ENCODE measurements at places on chromosomes 6 and 20.

- DNase-seq: no peak
Measured at GRCh38 chr20:11539450-11539849, 378.2 kb upstream of the BTBD3 start.

DNA sequence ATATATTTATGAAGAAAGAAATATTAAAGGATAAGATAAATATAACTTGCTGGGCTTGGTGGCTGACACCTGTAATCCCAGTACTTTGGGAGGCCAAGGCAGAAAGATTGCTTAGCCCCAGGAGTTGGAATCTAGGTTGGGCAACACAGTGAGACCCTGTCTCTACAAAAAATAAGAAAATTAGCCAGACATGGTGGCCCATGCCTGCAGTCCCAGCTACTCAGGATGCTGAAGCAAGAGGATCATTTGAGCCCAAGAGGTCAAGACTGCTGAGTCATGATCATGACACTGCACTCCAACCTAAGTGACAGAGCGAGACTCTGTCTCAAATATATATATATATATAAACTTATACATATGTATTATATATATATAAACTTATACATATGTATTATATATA, 164.0 kb downstream of the MRPL14 start:
- peak; percentile 59 for DNase-seq

- DNase-seq: peak; percentile 39
Measured at GRCh38 chr20:63873477-63873971, 8.5 kb downstream of the TPD52L2 start.

DNA sequence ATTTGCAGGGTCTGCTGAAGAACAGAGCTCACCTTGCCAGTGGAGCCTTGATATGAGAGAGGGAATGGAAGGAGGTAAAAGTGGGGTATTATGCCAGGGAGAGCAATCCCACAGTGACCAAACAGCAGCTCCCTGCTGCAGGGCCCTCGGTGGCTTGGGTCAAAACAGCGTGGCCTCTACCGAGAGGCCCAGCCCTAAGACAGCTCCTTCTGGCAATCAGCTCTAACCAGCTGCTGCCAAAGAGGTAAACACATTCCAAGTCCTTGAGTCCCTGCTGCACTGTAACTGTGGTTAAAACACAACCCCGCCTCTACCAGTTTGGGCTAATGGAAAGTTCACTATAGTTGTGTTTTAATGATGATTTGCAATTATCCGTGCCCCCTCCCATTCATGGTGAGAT, 1.4 kb upstream of the DAAM2 start:
- no peak for DNase-seq

DNA sequence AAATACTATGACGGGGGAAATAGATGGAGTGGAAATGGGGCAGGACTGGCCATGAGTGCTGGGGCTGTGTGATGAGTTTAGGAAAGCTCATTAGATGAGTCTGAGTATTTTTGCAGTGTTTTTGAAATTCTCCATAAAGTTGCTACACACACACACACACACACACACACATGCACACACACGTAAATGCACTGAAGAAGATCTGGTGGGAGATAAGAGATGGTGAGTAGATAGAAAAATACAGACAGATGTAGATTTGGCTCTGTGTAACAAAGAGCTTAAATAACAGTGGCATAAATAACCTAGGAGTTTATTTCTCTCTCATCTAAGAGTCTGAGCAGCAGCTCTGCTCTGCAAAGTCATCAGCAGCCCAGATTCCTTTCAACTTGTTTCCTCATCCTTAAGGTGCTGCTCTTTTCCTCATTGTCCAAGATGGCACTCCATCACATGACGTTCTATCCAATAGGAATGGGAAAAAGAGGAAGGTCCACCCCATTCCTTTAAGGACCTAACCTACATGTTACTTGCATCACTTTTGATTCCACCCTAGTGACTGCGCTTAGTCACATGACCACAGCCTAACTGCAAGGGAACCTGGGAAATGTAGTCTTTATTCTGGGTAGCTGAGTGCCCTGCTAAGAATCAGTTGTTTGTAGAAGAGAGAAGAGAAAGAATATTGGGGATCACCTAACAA, 76.4 kb downstream of the EYA2 start:
- peak; percentile 80 for DNase-seq

GRCh38 chr20:53061192-53062108, 89.3 kb downstream of the TSHZ2 start:
- no peak for DNase-seq

DNA sequence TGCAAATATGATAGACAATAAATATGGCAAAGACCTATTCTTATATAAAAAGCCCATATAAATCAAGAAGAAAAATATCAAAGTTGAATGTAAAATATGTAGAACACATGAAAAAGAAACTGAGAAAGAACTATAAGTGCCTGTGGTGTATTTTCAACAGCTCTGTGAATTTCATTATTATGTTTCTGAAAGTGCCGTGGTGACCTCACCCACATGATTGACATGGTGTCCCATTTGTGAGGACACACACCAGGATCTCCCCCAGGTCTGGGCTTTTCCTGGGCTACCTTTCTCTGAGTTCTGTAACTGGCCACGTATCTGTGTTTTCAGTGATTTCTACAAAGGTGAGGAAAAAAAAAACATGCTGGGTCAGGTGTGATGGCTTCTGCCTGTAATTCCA, 86.7 kb downstream of the BMP6 start:
- DNase-seq: no peak

DNA sequence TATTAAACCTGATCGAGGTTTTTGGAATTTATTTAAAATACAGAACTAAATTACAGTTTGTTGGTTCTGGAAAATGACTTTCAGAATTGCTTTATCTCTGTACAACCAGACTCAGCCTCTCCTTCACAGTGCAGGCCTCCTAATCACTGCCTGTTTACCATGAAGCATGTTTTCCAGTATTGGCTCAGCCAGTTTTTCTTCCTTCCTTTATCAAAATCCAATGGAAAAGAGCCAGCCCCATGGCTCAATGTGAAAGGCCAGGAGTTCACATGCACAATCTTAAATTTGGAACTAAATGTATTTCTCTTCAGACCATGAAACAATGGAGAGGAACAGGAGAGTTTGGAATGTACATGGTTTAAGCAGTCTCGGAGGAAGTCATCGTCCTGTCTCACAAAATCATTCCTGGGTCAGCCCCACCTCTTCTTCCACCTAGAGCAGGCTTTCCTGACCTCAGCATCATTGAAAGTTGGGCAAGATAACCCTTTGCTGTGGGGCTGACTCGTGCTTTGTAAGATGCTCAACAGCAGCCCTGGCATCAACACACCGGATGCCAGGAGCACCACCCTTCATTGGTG, 680.9 kb upstream of the AGPAT4 start:
- DNase-seq: no peak

- peak; percentile 90 for DNase-seq
Measured at GRCh38 chr6:44223319-44224028, at the start of gene SLC29A1. TSS of gene SLC29A1 (plus strand) at chr6:44223595. CDS start at chr6:44227314, 3,719 bp downstream.

- peak; percentile 44 for DNase-seq
Measured at GRCh38 chr6:39425346-39426072, 103.0 kb upstream of the KCNK16 start.

- no peak for DNase-seq
Measured at GRCh38 chr6:106379951-106380350, 19.4 kb downstream of the CRYBG1 start.

GRCh38 chr6:146290589-146290901, 253.1 kb upstream of the RAB32 start:
- no peak for DNase-seq

GRCh38 chr20:24206995-24207394, 218.4 kb upstream of the GGTLC1 start:
- no peak for DNase-seq

GRCh38 chr6:3825851-3826581, 23.2 kb upstream of the FAM50B start:
- peak; percentile 32 for DNase-seq

DNA sequence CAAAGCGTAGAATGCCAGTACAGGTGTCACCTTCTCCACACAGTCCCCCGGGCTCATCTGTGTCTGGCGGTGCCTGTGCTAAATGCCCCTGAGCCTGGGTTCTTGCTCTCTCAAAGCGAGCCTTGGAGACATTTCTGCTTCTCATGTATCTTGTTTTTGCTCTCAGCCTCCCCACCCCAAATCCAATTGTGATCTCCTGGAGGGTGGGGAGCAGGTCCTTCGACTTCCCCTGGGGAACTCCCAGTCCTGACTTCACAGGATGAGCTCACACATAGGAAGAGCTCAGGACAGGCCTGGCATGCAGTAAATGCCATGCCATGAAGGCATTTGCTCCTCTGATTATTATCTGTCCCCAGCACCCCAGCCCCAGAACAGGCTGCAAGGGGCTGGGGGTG, 58.1 kb downstream of the NOL4L start:
- DNase-seq: no peak

- DNase-seq: peak; percentile 55
Measured at GRCh38 chr6:27547157-27548075, 74.5 kb upstream of the ZNF184 start.

GRCh38 chr6:133312006-133312405, 70.8 kb downstream of the EYA4 start:
- DNase-seq: no peak

- peak; percentile 50 for DNase-seq
Measured at GRCh38 chr6:138404666-138405337, 779 bp downstream of the HEBP2 start.

DNA sequence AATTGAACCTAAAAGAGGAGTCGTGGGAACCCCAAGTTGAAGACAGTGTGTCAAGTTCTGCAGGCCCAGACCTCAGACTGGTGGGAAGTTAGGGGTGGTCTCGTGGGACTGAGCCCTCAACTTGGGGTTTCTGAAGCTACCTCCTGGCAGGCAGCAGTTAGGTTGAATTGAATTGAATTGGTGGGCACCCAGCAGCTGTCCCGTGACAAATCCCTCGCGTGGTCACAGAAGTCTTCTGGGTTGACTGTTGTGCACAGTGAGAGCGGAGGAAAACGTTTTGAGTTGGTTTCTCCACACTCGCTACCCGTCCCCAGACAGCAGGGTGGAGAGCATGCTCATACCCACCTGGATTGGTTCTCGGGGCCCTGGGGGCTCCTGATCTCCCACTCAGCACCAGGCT, 12.9 kb downstream of the SLC4A11 start:
- no peak for DNase-seq

GRCh38 chr20:1274485-1275311, 8.6 kb downstream of the SNPH start:
- DNase-seq: peak; percentile 33

DNA sequence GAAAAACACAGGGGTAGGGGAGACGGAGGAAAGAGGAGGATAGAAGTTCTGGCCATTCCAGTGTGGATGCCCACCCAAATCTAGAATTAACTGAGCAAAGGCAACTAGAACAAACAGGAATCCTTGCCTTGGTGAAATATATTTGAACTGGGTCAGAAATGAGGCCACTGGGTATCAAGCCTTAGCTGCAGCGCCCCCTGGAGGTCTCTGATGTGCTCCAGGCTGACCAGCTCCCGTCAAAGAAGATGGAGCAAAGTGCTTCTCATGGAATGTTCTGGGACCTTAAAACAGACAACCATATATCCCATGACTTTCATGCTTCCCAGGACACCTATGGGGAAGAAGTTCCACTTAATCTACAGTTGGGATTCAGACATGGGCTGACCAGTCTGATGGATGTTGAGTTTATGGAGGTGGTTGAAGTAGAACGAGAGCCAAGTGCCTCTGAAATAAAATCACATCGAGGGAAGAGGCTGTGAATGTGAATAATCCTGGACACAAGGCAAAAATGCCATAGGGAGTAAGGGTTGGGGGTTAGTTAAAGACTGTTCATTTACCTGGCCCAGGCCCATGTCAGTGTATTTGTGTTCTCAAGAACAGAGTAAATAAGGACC, 50.4 kb downstream of the HLA-DPB1 start:
- DNase-seq: peak; percentile 76

DNA sequence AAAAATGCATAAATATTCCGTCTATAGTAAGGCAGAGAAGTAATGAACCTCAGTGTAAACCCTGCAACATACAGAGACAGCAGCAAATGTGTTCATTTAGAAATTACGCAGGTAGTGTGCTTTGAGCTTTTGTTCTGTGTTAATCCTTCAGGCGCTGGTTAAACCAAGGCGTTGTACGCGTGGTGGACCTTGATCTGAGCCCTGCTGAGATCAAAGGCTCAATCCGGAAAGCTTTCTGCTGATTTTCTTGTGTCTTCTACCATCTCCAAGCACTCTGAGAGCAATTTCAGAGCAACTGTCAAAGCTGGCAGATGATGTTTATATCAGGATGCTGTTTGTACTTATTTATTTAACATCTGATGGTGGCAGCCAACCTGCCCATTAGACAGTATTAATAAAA, 382.8 kb downstream of the CDH26 start:
- DNase-seq: no peak

DNA sequence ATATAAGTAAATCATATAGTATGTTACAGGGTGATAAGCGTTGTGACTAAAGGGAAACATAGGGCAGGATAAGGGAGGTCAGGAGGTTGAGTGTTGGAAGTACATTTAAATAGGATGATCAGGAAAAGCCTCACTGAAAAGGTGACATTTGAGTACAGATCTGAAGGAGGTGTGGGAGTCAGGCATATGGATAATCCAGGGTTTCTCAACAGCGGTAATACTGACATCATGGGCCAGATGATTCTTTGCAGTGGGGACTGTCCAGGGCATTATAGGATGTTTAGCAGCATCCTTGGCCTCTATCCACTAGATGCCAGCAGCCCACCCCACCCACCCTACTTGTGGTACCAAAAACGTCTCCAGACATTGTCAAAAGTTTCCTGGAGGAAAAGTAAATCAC, 292.6 kb upstream of the PREP start:
- peak; percentile 75 for DNase-seq

DNA sequence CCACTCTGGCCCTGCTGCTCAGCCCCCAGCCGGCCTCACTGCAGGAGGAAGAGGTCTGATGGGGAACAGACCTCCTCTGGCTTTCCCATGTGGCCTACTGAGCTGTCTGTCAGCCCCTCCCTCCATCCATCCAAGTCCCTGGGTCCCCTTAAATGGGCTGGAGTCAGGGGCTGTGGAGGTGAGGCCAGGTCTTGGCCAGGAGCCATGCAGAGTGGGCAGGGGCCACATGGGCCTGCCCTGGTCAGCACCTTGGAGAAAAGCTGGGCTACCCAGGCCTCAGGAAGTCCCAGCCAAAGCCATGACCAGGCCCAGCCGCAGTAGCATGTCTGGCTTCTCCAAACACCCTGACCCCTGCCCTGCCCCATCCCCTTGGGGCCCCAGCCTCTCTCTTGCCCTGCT, 6.3 kb downstream of the SPDEF start:
- no peak for DNase-seq

DNA sequence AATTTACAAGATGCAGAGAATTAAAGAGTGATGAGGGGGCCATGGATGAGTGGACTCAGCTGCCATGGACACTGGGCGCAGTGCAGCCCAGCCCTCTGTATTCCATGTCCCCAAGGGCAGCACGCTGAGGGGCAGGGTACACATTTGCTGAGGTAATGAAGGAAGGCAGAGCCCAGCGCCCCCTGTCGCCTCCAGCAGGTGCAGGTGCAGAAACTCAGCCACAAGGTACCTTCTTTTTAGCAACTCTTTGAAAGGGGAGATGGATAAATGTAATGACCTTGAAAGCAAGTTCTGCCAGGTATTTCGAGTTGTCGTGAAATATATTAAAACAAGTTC, 7.1 kb downstream of the CD93 start:
- peak; percentile 10 for DNase-seq

- no peak for DNase-seq
Measured at GRCh38 chr20:59149678-59150504, 13.7 kb upstream of the ZNF831 start.
